ENCODE measurements at places on chromosomes 1 and 21.

GRCh38 chr1:65002156-65002507, 35.8 kb upstream of the JAK1 start:
- peak; percentile 2 for DNase-seq

DNA sequence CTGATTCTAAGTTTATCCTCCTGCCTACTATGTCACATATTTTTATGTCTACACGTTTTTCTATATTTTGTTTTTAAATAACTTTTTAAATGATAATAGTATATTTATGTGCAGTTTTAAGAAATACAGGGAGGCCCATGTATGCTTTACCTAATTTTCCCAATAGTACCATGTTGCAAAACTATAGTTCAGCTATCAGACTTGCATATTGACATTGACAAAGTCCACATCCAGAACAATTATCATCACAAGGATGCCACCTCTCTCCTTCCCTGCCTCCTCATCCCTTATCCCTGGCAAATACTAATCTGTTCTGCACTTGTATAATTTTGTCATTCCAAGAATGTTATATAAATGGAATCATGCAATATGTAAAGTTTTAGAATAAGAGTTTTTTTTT, 90.9 kb downstream of the CRB1 start:
- DNase-seq, result no peak

GRCh38 chr1:236353813-236354212, 40.3 kb upstream of the EDARADD start:
- DNase-seq, result no peak

GRCh38 chr1:16367968-16368890, 1.2 kb downstream of the SZRD1 start:
- DNase-seq, result no peak

- DNase-seq, result no peak
These were observed 6.9 kb downstream of the SLC26A9 start for GRCh38 chr1:205936311-205936710.

DNA sequence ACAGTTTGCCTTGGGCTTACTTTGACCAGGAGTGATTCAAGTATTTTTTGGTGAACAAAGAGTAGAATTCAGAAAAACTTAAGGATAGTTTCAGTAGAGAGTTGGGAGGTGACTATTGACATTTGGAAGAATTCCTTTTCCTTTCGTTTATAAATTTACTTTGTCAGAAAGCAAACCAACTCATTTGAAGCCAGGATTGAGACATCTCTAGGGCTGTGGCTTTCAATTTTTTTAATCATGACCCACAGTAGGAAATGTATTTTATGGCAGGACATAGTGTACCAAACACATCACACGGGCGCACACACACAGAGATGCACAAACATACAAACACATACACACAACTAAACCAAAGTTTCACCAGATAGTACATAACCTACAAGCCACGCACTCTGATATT, 24.1 kb downstream of the NR5A2 start:
- DNase-seq, result no peak

GRCh38 chr21:42314616-42315295, 453 bp downstream of the TFF3 start:
- no peak for DNase-seq

- no peak for DNase-seq
These were observed 83.1 kb downstream of the HS2ST1 start for GRCh38 chr1:86997538-86997937.

DNA sequence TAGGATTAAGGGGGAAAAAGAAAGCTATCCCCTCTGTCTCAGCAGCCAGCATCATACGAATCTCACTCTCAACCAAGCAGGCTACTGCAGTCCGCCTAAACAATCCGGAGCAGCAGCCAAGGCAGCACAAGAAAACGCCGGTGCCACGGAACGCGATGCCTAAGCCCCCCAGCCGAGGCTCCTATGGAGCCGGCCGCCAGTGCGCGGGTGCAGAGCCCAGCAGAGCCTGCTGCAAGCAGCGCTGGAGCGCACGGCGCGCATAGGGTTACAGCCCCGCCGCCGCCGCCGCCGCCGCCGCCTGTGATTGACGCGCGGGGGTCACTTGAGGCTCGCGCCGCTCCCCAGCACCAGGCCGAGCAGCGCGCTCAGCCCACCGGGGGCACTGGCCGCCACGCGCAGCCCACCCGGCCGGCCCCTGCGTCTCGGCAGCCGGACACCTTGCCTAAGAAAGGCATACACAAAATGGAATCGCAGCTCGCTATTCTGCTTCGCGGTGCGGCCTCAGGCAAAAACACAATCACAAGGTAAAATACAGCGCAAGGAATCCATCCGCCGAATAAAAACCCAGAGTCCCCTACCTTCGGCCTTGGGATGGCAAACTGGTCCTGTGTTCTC, 780 bp downstream of the HIVEP3 start:
- peak; percentile 24 for DNase-seq
